Cortex of kidney (tissue), 1 donor: ENCODE measurements at places on chromosomes 13 and 19.

- DNase-seq: no peak
These were observed 104.2 kb downstream of the ITGBL1 start for GRCh38 chr13:101556676-101557123.

GRCh38 chr19:48284896-48285295, 15.0 kb downstream of the ZNF114 start:
- no peak for DNase-seq

DNA sequence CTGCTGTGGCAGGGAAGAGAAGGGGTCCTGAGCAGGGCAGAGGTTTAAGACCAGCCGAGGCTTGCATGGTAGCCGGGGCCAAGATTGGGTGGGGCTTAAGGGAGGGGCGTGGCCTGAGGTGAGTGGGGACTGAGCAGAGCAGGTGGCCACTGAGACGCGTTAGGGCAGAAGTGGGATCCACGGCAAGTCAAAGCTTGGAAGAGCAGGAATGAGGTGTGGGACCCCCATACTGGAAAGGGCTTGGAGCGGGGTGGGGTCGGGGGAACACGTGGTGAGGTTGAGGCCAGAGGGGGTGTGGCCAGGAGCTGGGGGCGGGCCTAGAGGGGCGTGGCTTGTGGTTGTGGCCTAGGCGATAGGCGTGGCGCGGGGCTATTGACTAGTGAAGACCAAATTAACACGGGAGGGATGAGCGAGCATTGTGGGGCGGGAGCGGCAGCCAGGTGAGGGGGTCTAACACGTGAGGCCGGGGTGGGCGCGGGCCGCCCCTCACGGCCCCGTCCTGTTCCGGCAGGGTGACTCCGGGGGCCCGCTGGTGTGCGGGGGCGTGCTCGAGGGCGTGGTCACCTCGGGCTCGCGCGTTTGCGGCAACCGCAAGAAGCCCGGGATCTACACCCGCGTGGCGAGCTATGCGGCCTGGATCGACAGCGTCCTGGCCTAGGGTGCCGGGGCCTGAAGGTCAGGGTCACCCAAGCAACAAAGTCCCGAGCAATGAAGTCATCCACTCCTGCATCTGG, 3.3 kb downstream of the CFD start:
- DNase-seq: no peak

GRCh38 chr13:50437252-50437651, 406.2 kb downstream of the DLEU7 start:
- DNase-seq: no peak

GRCh38 chr19:30662211-30662861, 290.2 kb downstream of the ZNF536 start:
- no peak for DNase-seq

DNA sequence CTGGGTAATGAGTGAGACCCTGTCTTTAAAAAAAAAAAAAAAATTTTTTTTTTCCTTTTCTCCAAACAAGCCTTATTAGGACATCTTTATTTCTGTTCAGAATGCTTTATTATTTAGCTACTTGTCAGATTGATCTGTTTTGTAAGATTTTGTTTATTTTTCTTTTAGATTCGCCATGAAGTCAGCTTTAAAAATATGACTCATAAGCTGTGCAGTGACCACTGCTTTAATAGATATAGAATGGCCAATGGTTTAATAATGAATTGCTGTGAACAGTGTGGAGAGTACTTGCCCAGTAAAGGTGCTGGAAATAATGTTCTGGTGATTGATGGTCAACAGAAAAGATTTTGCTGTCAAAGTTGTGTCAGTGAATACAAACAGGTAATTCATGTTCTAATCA, 47.7 kb downstream of the ZMYM2 start:
- DNase-seq: no peak

DNA sequence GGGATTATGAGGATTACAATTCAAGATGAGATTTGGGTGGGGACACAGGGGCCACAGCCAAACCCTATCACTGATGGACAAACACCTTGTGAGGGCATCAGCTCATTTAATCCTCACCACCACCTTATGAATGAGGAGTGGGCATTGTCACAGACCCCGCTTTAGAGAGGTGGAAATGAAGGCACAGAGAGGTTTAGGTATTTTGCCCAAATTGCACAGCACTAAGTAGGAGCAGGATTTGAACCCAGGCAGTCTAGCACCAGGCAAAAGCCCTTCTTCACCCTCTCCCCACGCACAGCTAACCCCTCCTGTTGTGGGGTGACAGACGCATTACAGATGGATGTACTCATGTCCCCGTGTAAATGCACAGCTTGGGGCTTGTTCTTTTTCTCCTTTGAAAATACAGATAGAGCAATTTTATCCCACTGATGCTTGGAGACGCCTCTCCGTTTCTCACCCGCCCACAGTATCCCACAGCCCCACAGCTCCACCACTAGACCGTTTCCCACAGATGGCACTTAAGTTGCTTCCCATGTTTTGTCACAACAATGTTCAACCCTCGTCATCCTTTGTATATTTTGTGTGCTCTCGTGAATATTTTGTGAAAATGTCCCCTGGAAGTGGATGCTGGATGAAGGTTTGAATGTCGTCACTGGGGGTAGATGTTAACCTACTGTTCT, 48.2 kb downstream of the ANKRD10 start:
- DNase-seq: no peak

DNA sequence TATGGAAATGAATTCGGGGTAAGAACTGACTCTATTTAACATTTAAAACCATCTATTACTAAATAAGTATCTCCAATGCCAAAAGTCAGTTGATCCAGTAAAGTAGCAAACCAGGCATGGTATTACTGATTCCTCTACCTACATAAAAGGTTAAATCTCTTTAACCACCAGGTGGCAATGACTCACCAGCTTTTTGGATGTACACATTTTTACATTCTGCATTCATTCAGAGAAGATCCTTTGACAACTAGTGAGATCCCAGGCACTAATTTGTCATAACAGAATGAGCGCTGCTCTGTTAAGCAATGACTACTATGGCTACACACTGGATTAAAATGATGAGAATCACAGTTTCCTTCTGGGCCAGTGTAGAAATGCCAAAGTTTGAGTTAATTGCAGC, 329.8 kb upstream of the GPC6 start:
- no peak for DNase-seq

DNA sequence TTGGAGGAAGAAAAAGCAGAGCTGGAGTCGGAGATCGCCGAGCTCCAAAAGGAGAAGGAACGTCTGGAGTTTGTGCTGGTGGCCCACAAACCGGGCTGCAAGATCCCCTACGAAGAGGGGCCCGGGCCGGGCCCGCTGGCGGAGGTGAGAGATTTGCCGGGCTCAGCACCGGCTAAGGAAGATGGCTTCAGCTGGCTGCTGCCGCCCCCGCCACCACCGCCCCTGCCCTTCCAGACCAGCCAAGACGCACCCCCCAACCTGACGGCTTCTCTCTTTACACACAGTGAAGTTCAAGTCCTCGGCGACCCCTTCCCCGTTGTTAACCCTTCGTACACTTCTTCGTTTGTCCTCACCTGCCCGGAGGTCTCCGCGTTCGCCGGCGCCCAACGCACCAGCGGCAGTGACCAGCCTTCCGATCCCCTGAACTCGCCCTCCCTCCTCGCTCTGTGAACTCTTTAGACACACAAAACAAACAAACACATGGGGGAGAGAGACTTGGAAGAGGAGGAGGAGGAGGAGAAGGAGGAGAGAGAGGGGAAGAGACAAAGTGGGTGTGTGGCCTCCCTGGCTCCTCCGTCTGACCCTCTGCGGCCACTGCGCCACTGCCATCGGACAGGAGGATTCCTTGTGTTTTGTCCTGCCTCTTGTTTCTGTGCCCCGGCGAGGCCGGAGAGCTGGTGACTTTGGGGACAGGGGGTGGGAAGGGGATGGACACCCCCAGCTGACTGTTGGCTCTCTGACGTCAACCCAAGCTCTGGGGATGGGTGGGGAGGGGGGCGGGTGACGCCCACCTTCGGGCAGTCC, 5.0 kb downstream of the FOSB start:
- DNase-seq: no peak

DNA sequence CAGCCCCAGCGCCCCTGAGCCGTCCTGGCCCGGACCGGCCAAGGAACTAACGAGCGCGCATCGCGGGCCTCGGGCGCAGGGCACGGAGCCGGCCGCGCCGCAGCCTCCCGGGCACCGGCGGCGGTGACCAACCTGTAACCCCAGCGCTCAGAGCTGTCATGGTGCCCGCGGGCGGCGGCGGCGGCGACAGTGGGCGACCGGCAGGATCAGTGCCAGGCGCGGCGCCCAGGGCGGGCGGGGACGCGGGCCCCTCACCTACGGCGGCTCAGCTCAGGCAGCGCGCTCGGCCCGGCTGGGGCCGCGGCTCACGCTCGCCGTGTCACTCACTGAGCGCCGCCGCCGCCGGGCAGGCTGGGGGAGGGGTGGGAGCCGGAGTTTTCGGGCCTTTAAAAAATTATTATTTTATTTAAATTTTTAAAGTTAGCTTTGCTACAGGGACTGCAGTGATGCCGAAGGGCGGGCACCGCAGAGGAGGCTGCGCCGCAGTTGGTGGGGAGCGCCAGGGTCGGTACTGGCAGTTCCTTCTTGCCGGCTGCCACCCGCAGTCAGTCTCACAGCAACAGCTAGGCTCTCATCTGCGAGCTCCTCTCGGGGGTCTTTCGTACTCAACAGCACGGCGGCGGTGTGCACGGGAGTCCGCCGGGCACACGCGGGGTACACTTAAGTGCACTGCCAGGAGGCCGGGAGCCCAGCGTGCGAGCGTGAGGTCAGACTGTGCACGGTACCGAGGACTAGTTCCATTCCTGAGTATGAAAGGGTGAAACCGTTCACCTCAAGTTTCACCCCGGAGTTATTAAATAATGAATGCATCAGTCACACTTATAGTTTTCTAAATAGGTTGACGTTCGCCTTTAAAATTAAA, at the start of gene NALCN:
Gene NALCN, minus strand, starts transcription at position 328 of the 862 bp plus-strand sequence. CDS start 17,382 bp downstream, outside the sequence.
- no peak for DNase-seq

DNA sequence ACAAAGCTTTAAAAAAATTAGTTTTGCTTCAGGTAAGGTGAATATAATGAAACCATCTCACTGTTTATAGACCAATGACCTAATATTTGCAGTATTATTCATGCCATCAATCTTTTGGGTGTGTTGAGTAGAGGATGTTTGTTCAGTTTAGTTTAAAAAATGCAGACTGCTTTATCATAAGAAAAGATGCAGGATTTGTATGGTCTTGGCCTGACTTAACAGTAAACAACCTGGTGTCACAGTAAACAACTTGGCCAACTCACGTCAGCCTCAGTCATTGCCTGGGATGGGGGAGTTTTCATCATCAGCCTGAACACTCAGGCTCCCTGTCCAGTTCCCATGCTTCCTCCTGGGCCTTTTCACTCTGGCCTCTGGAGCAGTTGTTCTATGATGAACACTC, 55.1 kb downstream of the LMO7 start:
- DNase-seq: no peak
